Kidney (tissue), 22 donors: ENCODE measurements at places on chromosomes 1 and 21. TPM values are rescaled to one million over a fixed set of nuclear protein-coding genes. Genes with fewer than 3 reads are reported as not detected.

DNA sequence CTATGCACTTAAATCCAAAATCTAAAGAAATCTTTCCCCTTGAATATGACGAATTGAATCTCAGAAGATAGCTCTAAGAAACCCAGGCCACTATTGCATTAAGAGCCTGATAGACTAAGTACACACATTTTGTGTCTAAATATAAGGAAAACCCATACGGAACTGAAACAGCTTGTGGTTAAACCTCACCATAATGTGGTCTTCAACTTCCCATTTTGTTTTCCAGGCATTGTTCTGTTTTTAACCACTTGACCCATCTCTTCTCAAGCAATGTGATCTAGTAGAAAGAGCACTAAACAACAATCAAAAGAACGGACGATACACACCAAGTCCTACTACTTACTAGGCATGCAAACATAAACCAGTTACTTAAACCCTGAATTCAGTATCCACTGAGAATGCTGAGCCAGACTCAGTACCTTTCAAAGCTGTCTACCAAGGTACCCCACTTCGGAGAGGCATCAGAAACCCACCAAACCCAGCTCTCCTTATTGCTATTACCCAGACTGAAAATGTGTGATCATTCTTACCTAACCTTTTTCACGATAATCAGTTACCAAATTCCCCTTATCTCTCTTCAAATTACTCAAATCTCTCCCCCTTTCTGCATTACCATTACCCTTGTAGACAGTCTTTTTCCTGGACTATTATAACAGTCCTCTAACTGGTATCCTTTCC lies 12.8 kb downstream of the OTUD7B start:
- no peak for DNase-seq
- H3K4me3 ChIP-seq = no peak overlapping the region
- H3K4me1 ChIP-seq = no peaks in the 10 kb centered on the region
- H3K27ac ChIP-seq = no peak overlapping the region
- H3K36me3 ChIP-seq = no peaks in the 10 kb centered on the region

DNA sequence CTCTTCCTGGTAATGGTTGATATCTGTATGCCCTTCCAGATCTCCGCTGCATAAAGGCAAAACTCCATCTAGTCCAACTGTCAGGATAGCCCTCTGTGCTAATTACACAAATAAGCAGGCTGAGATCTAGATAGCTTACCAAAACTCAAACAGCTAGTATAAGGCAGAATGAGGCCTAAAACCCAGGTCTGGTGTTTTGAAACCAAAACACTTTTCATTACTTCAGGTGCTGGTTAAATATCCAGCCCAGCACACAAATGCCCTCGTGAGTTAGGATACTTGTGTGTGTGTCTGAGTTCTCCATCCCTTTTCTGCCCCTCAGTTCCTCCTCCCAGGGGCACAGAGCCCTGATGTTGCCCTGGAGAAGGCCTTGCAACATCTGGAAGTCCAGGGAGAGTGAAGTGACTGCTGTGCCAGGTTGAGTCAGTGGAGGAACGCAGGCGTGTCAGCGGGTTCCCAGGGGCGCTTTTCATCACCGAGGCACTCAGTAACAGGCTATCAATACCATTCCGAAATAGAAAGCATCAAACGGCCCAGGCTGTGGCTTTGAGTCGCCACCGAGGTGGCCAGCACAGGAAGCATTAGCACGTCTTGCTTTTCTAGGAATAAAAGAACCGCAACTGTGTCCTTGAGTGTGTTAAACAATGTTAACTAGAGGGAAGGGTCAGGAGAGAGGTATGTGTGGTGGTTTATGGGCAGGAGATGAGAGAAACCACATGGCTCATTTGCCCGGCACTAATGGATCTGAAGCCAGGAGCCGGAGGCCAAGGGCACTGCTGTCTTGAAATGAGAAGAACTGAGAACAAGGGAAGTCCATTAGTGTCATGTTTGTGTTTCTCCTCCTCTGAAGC lies 90.7 kb upstream of the WLS start:
- no peak overlapping the region for H3K27ac ChIP-seq
- DNase-seq = no peak
- H3K27me3 ChIP-seq = no peaks in the 10 kb centered on the region
- no peaks in the 10 kb centered on the region for H3K36me3 ChIP-seq
- no peak overlapping the region for H3K4me3 ChIP-seq

GRCh38 chr1:194447636-194448035 lies 1261.2 kb upstream of the B3GALT2 start:
- H3K4me1 ChIP-seq = no peaks in the 10 kb centered on the region
- no peak overlapping the region for H3K27ac ChIP-seq
- H3K36me3 ChIP-seq = no peaks in the 10 kb centered on the region
- no peak overlapping the region for H3K4me3 ChIP-seq

- H3K27me3 ChIP-seq = no peaks in the 10 kb centered on the region
- H3K4me3 ChIP-seq = no peak overlapping the region
- H3K27ac ChIP-seq = no peak overlapping the region
- H3K4me1 ChIP-seq = no peaks in the 10 kb centered on the region
Measured at GRCh38 chr1:8330271-8331125, 12.6 kb downstream of the SLC45A1 start.

Gene TMEM54
- total RNA-seq = 45.9 TPM
